ENCODE measurements at places on chromosomes 3 and 15. TPM values are rescaled to one million over a fixed set of nuclear protein-coding genes. Genes with fewer than 3 reads are reported as not detected.

SNTN gene
- not detected for total RNA-seq

TM4SF4 gene
- total RNA-seq: not detected

DNA sequence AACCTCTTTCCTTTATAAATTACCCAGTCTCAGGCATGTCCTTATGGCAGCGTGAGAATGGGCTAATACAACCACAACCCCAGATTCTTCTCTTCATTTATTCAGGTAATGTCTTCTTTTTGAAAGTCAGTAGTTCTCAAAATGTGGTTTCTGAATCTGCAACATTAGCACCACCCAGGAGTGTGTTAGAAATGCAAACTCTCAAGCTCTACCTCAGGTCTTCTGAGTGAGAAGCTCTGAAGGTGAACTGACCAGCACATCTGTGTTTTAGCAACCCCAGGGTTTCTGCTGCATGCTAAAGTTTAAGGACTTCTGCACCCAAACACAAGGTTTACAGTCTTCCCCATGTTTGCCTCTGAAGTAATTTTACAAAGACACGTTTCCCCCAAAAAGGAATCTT is 22.3 kb upstream of the TRIM59 start:
- no peak for DNase-seq

- DNase-seq: no peak
These were observed 21.8 kb upstream of the RBP1 start for GRCh38 chr3:139561255-139561817.

GRCh38 chr3:123953735-123954134 is 7.3 kb downstream of the CCDC14 start:
- DNase-seq: no peak

DNA sequence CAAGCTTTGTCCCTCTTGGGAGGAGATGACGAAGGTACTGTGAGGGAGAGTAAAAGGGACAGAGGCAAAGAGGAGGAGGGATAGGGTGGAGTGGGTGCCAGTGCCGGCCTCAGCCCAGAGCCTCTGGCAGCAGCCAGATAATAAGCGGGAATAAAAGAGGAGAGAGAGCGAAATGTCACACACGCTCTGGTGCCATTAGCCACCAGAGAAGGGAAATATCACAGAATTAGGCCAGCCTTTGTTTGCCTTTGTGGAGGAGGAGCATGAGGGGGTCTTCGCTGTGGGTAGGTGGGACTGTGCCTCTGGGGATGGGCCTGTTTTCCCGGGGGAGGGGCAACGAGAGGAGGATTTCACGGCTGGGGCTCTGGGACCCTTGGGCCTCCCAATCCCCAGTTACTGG is 67.8 kb downstream of the LINGO1 start:
- no peak for DNase-seq

DNA sequence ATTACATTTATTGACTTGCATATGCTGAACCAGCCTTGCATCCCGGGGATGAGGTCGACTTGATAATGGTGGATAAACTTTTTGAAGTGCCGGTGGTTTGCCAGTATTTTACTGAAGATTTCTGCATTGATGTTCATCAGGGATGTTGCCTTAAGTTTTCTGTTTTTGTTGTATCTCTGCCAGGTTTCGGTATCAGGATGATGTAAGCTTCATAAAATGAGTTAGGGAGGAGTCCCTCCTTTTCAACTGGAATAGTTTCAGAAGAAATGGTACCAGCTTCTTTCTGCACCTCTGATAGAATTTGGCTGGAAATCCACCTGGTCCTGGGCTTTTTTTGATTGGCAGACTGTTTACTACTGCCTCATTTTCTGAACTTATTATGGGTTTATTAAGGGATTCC is 250.8 kb downstream of the TBC1D5 start:
- no peak for DNase-seq

DNA sequence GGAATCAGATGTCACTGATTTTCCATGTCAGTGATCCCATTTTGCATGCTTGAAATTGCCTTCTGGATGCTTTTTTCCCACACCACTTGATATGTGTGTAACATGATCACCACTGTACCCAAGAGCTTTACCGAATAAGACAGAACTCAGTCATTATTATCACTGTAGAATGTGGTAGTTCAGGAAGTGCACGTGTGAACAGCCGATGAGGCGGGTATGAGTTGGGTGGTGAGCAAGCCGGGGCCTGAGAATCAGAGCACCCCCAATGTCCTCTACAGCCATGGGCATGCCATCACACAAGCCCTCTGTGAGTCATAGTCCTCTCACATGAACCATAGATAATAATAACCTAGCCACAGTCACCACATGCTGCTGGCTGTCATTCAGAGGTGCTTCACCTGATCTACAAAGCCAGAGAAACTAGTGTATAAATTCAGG is 470.8 kb downstream of the SOX2 start:
- no peak for DNase-seq

All from naive thymus-derived CD4-positive, alpha-beta T cell (primary cell).